ENCODE measurements at places on chromosomes 7 and 10. TPM values are rescaled to one million over a fixed set of nuclear protein-coding genes. Genes with fewer than 3 reads are reported as not detected.

AMZ1 gene
- total RNA-seq, result 7.9 TPM

CALHM3 gene
- total RNA-seq, result not detected

KCNK18 gene
- total RNA-seq, result not detected

JCAD gene
- 46.3 TPM for total RNA-seq

GRCh38 chr7:116232350-116232749, 22.0 kb downstream of the TES start:
- no peak for DNase-seq

- no peak for DNase-seq
These were observed 94.2 kb downstream of the ST7 start for GRCh38 chr7:117047496-117047895.

DNA sequence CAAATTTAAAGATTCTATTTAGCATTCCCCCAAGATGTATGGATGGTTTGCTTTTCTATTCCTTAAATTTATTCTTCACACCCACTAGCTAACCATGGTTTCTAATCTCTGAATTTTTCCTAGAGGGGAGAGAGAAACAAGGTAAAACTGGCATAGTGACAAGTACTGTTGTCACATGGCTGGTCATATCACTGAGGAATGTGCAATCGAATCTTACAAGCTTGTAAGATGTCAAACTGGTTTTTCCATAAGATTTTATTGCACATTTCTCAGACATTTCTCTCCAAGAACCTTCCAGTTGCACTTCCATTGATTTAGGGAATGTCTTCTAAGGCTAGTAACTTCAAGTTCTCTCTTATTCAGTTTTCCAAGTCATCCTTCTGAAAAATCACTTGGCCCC, 89.8 kb downstream of the MBL2 start:
- DNase-seq, result no peak

DNA sequence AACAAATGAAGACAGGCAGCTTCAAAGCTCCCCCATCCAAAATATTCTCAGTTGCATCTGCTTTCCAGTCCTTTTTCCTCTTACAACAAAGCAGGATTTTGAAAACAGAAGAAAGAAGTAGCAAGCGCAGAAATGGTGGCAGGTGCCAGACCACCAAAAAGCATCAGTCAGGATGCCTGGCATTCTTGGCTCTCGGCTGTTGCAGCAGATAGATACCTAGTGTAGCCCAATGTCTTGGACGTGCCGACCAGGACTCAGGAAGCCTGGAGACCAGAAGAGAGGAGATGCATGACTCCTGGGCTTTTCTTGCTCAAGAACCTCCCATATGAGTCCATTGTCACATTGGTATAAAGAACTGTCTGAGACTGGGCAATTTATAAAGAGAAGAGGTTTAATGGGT, 115.2 kb downstream of the RAB18 start:
- DNase-seq, result no peak

- no peak for DNase-seq
These were observed 8.8 kb downstream of the AKAP9 start for GRCh38 chr7:91949221-91950009.

DNA sequence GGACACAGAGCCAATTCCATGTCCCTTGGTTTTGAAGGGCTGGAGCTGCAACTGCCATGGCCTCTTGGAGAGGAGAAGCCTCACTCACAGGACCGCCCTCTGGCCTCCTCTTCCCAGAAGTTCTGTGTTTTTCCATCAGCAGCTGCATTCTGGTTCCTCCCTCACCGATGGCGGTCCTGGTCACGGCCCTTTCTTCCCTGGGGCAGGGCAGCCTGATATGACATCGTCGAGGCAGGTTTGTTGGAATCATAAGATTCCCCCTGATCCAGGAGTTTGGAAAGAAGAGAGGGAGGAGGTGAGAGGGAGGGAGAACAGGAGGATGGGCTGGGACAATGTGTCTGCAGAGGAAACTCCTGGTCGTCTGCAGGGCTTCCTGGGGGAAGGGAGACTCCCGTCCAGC, 82.7 kb upstream of the PDZD8 start:
- no peak for DNase-seq

- no peak for DNase-seq
These were observed 20.7 kb upstream of the OTUD1 start for GRCh38 chr10:23418051-23418681.
